Retinal pigment epithelial cell (primary cell): ENCODE measurements at places on chromosomes 16 and 17.

DNA sequence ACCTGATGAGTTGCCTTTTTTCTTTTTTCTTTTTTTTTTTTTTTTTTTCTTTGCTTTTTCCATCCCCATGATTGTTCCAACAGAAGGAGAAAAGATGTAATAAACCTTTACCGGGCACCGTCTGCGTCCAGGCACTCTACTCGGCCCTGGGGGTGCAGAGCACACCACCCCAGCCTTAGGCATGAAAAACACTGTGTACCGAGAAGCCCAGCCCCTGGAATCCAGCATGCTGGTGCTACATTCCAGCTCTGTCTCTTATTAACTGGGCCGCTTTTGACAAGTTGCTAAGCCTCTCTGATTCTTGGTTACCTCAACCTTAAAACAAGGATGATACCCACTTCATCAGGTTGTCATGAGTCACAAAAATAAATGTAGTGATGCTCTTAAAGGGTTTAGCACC, 64.1 kb upstream of the HSBP1 start:
- DNase-seq = no peak

GRCh38 chr16:20181949-20182348, 108.3 kb upstream of the GPR139 start:
- DNase-seq = no peak

GRCh38 chr17:41486809-41487530, 2.7 kb downstream of the KRT36 start:
- DNase-seq = no peak

GRCh38 chr17:80860703-80861417, 130.8 kb upstream of the CHMP6 start:
- no peak for DNase-seq

- no peak for DNase-seq
Observed at GRCh38 chr17:74744714-74745547, 3.5 kb upstream of the NHERF1 start.

DNA sequence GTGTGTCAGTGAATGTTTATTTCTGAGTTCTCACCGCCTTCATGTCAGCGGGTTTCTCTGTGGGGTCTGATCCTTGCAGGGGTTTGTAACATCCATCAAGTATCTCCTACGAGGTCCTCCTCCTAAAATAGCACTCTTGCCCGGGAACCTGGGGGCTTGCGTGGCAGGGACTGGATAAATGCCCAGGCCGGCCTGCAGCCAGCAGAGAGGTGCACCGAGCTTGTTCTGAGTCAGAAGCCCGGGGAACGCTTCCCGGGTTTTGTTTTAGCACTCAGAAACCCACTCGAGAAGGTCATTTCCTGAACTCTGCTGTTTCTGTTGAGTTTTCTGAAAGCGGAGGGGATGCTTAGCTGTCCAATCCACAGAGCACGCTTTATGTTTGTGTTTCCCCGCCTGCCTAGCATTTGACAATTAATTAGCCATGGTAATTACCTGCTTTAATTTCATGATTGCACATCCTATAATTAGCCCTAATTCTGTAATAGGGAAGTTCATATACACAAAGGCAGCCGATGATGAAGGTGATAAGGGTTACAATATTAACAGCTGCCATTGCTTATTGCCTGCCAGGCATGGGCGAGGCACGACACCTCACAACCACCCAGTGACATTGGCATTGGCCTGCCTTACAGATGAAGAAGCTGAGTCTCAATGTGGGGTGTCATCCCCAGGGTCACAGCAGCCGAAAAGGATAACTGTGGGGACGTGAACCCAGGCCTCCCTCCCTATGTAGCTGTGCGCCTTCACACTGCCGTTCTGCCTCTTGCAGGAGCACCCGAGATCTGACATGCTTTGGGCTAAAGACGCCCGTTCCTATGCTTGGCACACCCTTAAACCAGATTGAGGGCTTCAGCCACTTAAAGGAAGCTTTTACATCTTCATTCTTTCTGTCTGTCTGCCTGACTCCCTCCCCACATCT, 333.1 kb downstream of the CPPED1 start:
- no peak for DNase-seq

- DNase-seq = no peak
Observed at GRCh38 chr17:77493238-77493820, 352.6 kb downstream of the SEC14L1 start.

DNA sequence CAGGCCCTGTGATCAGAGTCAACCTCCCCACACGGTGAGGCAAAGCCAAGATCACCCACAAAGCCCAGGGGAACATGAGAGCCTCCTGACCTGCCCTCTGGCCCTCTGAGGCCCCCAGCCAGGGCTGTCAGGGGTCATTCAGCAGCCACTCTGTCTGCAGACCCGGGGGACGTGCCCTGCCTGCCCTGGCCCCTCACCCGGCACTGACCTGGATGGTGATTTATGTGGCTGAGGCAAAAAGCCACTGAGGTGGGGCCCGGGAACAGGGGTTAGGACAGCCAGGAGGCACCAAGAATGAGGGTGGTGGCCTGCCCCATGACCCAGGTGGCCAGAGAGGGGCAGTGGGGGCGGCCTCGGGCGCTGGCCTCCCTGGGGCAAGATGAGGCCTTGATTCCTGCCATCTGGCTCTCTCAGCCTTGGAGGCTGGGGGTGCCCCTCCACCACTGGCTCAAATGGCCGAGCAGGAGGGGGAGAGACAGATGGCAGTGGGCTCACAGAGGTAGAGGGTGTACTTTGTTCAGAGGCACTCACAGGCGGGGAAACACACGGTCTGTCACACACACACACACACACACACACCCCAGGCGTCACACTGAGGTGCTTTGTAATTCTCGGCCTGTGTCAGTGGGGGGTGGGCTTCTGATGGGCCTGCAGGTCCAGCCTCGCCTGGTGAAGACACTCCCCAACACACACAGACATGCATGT, 174.0 kb upstream of the GSE1 start:
- no peak for DNase-seq

GRCh38 chr16:20089246-20089965, 15.7 kb upstream of the GPR139 start:
- DNase-seq = no peak

DNA sequence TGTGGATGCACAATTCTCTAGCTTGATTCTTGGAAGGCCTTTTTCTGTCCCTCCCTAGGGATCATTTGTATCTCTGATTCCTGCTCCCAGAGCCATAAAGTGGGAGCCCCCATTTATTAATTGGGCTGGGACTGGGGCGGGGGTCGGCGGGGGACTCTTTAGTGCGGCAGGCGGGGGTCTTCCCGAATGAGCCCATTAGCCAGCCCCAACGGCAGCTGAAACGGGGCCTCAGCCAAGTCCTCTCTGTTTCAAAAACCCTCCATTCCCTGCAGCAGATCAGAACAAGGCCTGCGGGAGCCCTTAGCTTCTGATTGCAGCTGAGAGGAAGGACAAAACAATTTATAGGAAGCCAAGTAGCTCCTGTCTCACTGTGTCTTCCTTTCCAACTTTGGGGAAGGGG, 67.1 kb downstream of the NEUROD2 start:
- no peak for DNase-seq

GRCh38 chr16:64773638-64774037, 348.2 kb downstream of the CDH11 start:
- no peak for DNase-seq

GRCh38 chr16:73020409-73020884, 27.5 kb downstream of the ZFHX3 start:
- DNase-seq = peak; percentile 63

- no peak for DNase-seq
Observed at GRCh38 chr16:74575807-74576643, 30.9 kb downstream of the GLG1 start.

- DNase-seq = no peak
Observed at GRCh38 chr17:40950176-40950575, 12.7 kb upstream of the KRT23 start.

DNA sequence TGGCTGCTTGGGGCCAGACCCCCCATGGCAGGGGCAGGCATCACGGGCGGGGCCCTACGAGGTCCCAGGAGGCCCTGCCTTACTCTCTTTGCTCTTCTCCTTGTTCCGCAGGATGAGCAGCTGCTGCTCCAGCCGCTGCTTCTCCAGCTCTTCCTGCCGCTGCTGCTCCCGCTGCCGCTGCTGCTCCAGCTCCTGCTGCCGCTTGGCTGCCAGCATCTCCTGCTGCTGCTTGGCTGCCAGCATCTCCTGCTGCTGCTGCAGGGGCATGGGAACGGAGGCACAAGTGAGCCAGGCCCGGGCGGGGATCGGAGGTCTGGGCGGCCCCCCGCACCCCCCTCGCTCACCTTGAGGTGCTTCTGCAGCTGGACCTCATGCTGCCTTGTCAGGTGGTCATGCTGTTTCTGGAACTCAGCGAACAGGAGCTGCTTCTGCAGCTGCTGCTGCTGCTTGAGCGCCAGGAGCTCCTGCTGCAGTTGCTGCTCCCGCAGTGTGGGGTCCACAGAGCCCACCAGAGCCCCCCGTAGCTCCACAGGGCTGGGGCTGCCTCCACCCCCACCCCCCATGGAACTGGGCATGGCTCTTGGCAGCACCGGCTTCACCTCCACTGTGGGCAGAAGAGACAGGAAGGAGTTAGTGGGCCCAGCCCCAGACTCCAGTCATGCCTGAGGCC, 22.8 kb downstream of the G6PC3 start:
- no peak for DNase-seq

GRCh38 chr17:76594690-76595089, 9.0 kb upstream of the ST6GALNAC2 start:
- no peak for DNase-seq

DNA sequence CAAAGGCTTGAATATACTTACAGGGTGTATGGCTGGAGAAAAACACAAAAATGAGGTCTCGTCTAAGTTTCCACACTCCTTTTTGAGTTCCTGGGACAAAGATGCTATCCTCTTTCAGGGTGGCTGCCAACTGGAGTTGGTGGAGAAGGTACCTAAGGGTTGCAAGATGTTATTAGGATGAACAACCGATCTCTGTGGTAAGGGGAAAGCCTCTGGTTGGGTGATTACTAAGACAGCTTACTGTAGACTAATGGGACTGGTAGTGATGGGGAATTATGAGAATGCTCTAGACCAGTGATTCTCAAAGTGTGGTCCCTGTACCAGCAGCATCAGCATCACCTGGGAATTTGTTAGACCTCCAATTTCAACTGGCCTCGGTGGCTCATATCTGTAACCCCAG, 6.0 kb downstream of the ADAT1 start:
- no peak for DNase-seq

GRCh38 chr16:57764341-57765159, 29.0 kb downstream of the KATNB1 start:
- peak; percentile 72 for DNase-seq

- DNase-seq = no peak
Observed at GRCh38 chr16:23009075-23009474, 140.2 kb downstream of the USP31 start.
